ENCODE measurements at places on chromosomes 4 and X.

DNA sequence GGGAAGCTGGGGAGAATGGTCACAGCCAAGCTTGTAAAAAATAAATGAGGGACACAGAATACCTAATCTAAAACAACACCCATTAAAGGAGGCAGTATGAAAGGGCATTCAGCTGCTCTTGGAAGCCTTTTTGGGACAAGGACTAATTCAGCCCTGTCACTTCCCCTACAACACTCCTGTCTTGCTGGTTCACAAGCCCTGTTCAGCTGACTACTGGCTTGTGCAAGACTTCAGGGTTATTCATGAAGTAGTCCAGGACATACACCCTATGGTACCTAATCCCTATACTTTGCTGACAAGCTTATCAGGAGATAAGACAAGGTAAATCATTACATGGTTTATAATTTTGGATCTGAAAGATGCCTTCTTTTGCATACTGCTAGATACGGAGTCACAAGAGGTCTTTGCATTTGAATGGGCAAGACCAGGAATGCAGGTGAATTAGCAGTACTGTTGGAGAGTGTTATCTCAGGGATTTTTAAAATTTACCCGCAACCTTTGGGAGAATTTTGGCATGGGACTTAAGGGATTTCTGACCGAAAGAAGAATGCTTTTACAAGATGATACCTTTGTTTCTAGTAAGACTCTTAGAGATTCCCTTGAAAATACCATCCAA, 103.2 kb upstream of the LANCL3 start:
- no peaks in the 10 kb centered on the region for H3K27me3 ChIP-seq
- DNase-seq = no peak
- no peaks in the 10 kb centered on the region for H3K36me3 ChIP-seq
- no peak overlapping the region for H3K4me3 ChIP-seq
- no peak overlapping the region for H3K27ac ChIP-seq

DNA sequence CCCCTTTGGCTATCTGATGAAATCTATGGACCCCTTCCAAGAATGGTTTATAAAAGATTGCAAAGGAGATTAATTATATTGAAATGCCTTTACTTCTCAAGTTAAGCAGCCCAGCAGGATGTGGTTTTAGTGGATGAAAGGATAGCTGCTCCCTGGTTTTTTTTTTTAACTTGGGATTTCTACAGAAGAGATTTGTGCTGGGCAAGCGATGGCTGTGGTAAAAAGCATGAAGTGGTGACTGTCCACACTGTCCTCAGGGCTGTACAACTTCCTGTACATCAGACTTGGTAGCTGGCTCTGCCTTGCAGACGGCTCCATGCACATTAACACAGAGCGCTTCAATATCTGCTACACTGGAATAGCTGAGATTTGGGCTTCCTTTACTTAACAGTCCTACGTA, 321.7 kb downstream of the DHX15 start:
- H3K4me1 ChIP-seq = no peaks in the 10 kb centered on the region
- H3K36me3 ChIP-seq = no peaks in the 10 kb centered on the region
- no peak overlapping the region for H3K4me3 ChIP-seq

- H3K4me1 ChIP-seq = peaks cover 2% of the 10 kb centered on the region
- no peaks in the 10 kb centered on the region for H3K27me3 ChIP-seq
These were observed 34.9 kb downstream of the FTHL17 start for GRCh38 chrX:31036895-31037294.

GRCh38 chrX:37873220-37873619, 25.8 kb upstream of the DYNLT3 start:
- no peaks in the 10 kb centered on the region for H3K36me3 ChIP-seq
- no peak for DNase-seq
- H3K4me1 ChIP-seq = no peaks in the 10 kb centered on the region
- H3K27ac ChIP-seq = no peak overlapping the region

- H3K27me3 ChIP-seq = peaks cover 5% of the 10 kb centered on the region
- no peak overlapping the region for H3K27ac ChIP-seq
- H3K36me3 ChIP-seq = no peaks in the 10 kb centered on the region
- no peak for DNase-seq
- H3K4me1 ChIP-seq = no peaks in the 10 kb centered on the region
These were observed 23.2 kb downstream of the SLC7A11 start for GRCh38 chr4:138218976-138219375.

DNA sequence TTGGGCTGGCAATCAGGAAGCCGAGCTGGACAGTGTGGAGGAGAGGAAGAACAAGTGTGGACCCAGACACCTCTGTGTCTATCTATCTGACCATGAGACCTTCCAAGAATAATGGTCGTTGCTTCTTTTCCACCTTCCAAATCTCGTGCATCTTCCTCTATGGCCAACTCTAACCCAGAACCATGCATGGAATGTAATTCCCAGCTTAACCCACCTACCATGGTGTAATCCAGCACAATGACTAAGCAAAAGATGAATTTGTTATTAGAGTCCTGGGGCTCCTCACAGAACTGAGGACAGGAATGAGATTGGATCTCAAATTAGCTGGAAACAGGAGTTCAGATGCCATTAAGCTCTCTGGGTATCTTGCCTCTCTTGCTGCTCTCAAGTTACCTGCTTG, 17.4 kb upstream of the TMEM184C start:
- H3K36me3 ChIP-seq = no peaks in the 10 kb centered on the region
- H3K4me3 ChIP-seq = no peak overlapping the region
- no peak for DNase-seq
- H3K4me1 ChIP-seq = no peaks in the 10 kb centered on the region
- H3K27me3 ChIP-seq = peaks cover under 1% of the 10 kb centered on the region
- no peak overlapping the region for H3K27ac ChIP-seq

- DNase-seq = no peak
- no peaks in the 10 kb centered on the region for H3K4me1 ChIP-seq
- H3K27me3 ChIP-seq = peaks cover 2% of the 10 kb centered on the region
- no peaks in the 10 kb centered on the region for H3K36me3 ChIP-seq
- H3K4me3 ChIP-seq = no peak overlapping the region
These were observed 99.0 kb downstream of the FIP1L1 start for GRCh38 chr4:53476232-53477037.

DNA sequence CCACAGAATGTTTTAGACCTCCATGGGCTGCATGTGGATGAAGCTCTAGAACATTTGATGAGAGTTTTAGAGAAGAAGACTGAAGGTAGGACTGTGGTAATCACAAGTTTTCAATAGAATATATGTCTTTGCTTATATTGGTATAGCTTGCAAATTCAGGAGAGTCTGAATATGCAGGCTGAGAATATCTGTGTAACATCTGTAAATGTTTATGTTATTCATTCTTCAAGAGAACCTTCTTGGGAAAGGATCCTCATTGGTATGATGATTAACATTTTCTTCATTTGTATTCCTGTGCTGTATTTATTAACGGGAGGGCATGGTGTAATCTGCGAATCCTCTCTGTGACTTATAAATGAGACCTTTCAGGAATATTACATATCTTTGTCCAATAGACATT, 52.1 kb upstream of the RHOH start:
- no peak overlapping the region for H3K27ac ChIP-seq
- H3K4me3 ChIP-seq = no peak overlapping the region
- DNase-seq = no peak
- no peaks in the 10 kb centered on the region for H3K27me3 ChIP-seq
- H3K4me1 ChIP-seq = no peaks in the 10 kb centered on the region

GRCh38 chrX:28188526-28188925, 207.3 kb upstream of the DCAF8L1 start:
- no peaks in the 10 kb centered on the region for H3K36me3 ChIP-seq
- no peak overlapping the region for H3K4me3 ChIP-seq
- no peaks in the 10 kb centered on the region for H3K4me1 ChIP-seq
- H3K27me3 ChIP-seq = no peaks in the 10 kb centered on the region
- no peak overlapping the region for H3K27ac ChIP-seq

GRCh38 chr4:48504352-48504751, 14.3 kb downstream of the ZAR1 start:
- H3K4me1 ChIP-seq = no peaks in the 10 kb centered on the region
- no peaks in the 10 kb centered on the region for H3K27me3 ChIP-seq

DNA sequence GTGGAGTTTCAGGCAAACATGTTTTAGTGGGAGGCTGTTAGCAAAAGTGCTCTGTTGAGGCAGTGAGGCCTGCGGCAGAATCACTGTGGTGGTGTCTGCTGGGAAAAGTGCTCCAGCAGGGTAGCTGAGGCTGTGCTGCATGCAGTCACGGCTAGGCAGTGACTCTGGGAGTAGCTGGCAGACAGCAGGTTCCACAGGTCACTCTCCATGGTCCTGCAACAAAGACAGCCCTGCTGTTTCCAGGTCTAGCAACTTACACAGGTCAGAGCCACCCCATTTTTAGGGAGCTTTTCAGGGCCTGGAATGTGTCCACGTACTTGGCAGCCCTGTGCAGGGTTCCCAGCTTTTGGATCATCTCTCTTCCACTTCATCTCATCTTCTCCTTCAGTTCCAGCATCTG, 184.3 kb downstream of the NAA11 start:
- no peaks in the 10 kb centered on the region for H3K4me1 ChIP-seq
- no peak overlapping the region for H3K27ac ChIP-seq
- DNase-seq = no peak

GRCh38 chr4:175308236-175308635, 390.1 kb downstream of the ADAM29 start:
- H3K27ac ChIP-seq = no peak overlapping the region
- no peak overlapping the region for H3K4me3 ChIP-seq
- no peaks in the 10 kb centered on the region for H3K36me3 ChIP-seq
- no peaks in the 10 kb centered on the region for H3K4me1 ChIP-seq
- DNase-seq = no peak

- no peak overlapping the region for H3K27ac ChIP-seq
- H3K4me1 ChIP-seq = no peaks in the 10 kb centered on the region
- no peak overlapping the region for H3K4me3 ChIP-seq
- H3K36me3 ChIP-seq = no peaks in the 10 kb centered on the region
- H3K27me3 ChIP-seq = no peaks in the 10 kb centered on the region
These were observed 63.8 kb downstream of the EFNB1 start for GRCh38 chrX:68892651-68893050.

- H3K27ac ChIP-seq = no peak overlapping the region
- no peak overlapping the region for H3K4me3 ChIP-seq
- no peaks in the 10 kb centered on the region for H3K4me1 ChIP-seq
- no peaks in the 10 kb centered on the region for H3K36me3 ChIP-seq
These were observed 81.8 kb downstream of the ASB9 start for GRCh38 chrX:15188039-15188438.

- no peak overlapping the region for H3K4me3 ChIP-seq
- DNase-seq = no peak
- H3K27ac ChIP-seq = no peak overlapping the region
- H3K36me3 ChIP-seq = no peaks in the 10 kb centered on the region
These were observed 274.1 kb upstream of the GK2 start for GRCh38 chr4:79682161-79682560.

GRCh38 chrX:38811515-38812243, 10.4 kb downstream of the MID1IP1 start:
- H3K4me1 ChIP-seq = peaks cover 33% of the 10 kb centered on the region
- H3K27ac ChIP-seq = peak overlapping the region; percentile 50
- no peaks in the 10 kb centered on the region for H3K27me3 ChIP-seq
- DNase-seq = no peak

DNA sequence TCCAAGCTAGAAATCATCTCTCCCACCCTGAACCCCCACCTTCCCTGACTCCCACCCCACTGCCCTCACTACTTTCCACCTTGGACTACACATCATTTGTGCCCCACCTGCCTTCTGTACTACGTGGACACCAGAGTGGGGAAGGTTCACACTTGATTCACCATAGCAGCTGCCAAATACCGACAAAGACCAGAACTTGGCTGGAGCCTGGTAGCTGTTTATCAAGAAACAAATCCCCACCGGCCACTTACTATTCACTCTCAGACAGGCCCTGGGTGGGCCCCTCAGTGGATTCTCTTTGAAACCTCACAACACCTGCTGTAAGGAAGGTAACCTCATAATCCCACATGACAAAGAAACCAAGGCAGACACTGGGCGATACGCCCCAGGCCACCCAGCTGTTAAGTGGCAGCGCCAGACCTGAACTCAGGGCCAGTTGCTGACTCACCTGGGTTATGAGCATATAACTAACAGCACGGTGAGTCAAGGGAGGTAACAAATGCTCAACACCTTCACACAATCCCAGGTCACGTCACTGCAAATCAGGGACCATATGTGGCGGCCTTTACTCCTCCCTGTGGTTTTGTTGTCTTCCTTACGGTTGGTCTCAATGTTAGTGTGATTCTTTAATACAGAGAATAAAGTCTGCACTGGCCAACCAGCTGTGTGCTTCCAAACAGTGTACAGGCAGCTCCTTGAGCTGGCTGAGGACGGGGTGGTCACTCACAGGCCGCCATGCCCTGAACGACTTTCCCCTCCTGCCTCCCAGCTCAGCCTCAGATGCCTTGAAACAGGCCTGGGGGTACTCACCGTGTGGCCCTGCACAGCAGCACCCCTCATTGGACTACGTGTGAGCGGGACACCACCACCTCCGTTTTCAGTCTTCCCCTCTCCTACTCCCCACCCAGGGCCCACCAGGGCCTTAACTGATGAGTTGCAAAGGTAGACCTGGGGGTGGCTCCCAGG, 7.5 kb downstream of the WDR1 start:
- no peak for DNase-seq
- no peaks in the 10 kb centered on the region for H3K27me3 ChIP-seq
- H3K27ac ChIP-seq = no peak overlapping the region
- H3K4me1 ChIP-seq = peaks cover 90% of the 10 kb centered on the region
- H3K4me3 ChIP-seq = no peak overlapping the region

- peaks cover 3% of the 10 kb centered on the region for H3K36me3 ChIP-seq
- no peak overlapping the region for H3K4me3 ChIP-seq
- peak overlapping the region; percentile 31 for H3K27ac ChIP-seq
- H3K4me1 ChIP-seq = peaks cover 53% of the 10 kb centered on the region
- DNase-seq = no peak
These were observed 5.1 kb downstream of the FBXL5 start for GRCh38 chr4:15649914-15650545.

GRCh38 chr4:165872461-165873297, at the start of gene TLL1:
TLL1 (plus strand) TSS chr4:165873237; CDS start chr4:165873905, 668 bp downstream.
- no peaks in the 10 kb centered on the region for H3K36me3 ChIP-seq
- H3K4me3 ChIP-seq = no peak within 1 kb of the TSS
- H3K4me1 ChIP-seq = peaks cover 5% of the 10 kb centered on the region

- peaks cover 17% of the 10 kb centered on the region for H3K4me1 ChIP-seq
- H3K4me3 ChIP-seq = no peak overlapping the region
- H3K27ac ChIP-seq = peak overlapping the region; percentile 63
These were observed 2.7 kb upstream of the RENBP start for GRCh38 chrX:153947009-153947769.

- peaks cover 30% of the 10 kb centered on the region for H3K27me3 ChIP-seq
- no peak overlapping the region for H3K4me3 ChIP-seq
- H3K36me3 ChIP-seq = no peaks in the 10 kb centered on the region
- H3K4me1 ChIP-seq = no peaks in the 10 kb centered on the region
- no peak for DNase-seq
These were observed 34.3 kb downstream of the TRIM61 start for GRCh38 chr4:164943192-164943591.

DNA sequence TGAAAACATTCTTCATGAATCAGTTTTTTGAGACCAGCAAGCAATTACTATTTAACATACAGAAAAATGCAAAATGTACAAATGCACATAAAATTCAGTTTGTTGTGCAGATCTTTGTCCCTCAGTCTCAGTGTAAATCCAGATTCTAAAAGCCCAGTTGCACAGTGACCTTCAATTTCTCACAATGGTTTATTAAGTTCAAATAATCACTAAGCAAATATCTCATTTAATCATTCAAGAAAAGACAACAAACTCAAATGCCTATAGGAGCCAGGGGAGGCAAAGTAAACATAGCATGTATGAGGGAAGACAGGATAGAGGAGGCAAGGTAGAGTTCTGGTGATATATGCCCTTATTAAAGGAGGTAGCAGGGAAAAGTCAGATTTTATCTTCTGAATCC, 82.8 kb downstream of the PPP3CA start:
- DNase-seq = no peak
- peaks cover 90% of the 10 kb centered on the region for H3K4me1 ChIP-seq
- H3K36me3 ChIP-seq = no peaks in the 10 kb centered on the region
- peak overlapping the region; percentile 30 for H3K4me3 ChIP-seq
- H3K27me3 ChIP-seq = no peaks in the 10 kb centered on the region

GRCh38 chr4:48945981-48946380, 39.4 kb upstream of the OCIAD2 start:
- H3K4me1 ChIP-seq = no peaks in the 10 kb centered on the region
- no peaks in the 10 kb centered on the region for H3K36me3 ChIP-seq
- no peak overlapping the region for H3K4me3 ChIP-seq
- peaks cover 19% of the 10 kb centered on the region for H3K27me3 ChIP-seq
- H3K27ac ChIP-seq = no peak overlapping the region
- DNase-seq = no peak
